Right kidney (tissue), 9 donors: ENCODE measurements at places on chromosomes 7 and 10.

DNA sequence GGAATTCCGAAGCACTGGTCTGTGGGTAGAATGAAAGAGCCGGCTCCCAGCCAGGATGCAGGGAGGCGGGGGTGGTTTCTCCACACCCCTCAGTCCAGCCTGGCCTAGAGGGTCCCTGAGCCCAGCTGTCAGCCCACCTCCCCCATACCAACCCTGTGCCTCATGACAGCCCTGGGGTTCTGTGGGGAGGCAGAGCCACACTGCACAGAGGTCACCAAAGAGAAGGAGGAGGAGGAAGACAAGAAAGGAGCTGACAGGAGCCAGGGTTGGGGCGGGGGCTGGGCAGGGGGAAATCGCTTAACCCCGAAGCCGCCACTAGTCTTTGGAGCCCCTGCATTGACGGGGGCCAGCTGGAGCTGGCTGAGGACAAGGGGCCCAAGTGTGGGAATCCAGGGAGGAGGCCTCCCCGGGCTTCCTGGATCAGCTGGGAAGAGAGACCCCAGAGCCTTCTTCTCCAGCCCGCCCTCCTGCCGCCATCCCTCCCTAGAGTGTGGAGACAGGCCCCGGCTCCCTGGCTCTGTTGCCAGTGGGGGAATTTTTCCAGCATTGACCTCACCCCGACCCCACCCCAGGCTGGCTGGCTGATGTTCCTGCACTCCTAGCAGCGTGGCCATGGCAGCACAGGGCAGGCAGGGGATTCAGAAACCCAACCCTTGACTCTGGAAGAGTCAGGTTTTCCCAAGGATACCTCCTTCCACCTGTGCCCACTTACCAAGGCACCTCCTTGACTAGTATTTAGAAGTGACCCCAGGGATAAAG is 32.5 kb downstream of the KAZALD1 start:
- DNase-seq = peak; percentile 69

DNA sequence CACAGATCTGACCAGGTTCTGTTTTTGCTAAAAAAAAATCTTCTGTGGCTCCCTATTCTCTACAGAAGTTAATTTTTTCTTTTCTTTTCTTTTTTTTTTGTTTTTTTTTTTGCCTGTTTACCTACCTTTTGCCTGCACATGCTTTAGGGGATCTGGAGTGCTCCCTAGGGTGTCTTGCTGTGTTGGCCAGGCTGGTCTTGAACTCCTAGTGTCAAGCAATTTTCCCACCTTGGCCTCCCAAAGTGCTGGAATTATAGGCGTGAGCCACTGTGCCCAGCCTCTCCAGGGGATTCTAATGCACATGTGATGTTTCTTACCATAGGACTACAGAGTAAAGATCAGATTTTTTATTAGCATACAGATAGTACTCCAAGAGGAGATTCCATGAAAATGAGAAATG is 10.6 kb downstream of the CCSER2 start:
- no peak for DNase-seq

- peak; percentile 60 for DNase-seq
These were observed 694 bp downstream of the RBM20 start for GRCh38 chr10:110644598-110645462.

GRCh38 chr7:31059551-31059950 is 7.4 kb downstream of the ADCYAP1R1 start:
- DNase-seq = no peak

DNA sequence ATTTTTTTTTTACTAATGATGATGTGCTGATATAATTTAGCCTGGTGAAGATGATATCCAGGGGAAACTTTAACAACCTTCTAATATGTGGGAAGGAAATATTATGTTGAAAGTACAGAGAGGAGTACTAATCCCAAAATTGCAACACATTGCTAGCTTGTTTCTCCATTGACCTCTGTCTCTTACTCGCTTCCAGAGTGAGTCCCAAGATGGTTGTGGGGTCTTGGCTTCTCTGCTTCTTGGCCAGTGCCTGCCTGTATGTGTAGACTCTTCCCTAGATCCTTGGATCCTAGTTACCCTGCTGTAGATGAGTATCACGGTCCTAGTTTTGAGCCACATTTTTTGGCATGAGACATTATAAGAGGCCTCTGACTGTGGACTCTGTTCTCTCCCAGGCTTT is 17.5 kb downstream of the BMPER start:
- DNase-seq = no peak

DNA sequence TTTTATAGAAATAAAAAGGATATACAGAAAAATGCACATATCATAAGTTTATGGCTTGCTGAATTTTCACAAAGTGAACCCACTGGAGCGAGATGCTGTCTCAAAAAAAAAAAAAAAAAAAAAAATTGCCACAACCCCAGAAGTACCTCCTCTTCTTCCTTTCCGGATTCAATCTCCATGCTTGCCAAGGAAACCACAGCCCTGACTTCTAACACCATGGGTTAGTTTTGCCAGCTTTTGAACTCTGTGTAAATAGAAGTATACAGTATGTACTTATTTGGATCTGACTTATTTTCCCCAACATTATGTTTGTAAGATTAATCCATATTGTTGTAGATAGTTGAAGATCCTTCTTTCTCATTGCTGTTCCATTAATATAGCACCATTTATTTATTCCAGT is 40.0 kb downstream of the FANK1 start:
- no peak for DNase-seq

DNA sequence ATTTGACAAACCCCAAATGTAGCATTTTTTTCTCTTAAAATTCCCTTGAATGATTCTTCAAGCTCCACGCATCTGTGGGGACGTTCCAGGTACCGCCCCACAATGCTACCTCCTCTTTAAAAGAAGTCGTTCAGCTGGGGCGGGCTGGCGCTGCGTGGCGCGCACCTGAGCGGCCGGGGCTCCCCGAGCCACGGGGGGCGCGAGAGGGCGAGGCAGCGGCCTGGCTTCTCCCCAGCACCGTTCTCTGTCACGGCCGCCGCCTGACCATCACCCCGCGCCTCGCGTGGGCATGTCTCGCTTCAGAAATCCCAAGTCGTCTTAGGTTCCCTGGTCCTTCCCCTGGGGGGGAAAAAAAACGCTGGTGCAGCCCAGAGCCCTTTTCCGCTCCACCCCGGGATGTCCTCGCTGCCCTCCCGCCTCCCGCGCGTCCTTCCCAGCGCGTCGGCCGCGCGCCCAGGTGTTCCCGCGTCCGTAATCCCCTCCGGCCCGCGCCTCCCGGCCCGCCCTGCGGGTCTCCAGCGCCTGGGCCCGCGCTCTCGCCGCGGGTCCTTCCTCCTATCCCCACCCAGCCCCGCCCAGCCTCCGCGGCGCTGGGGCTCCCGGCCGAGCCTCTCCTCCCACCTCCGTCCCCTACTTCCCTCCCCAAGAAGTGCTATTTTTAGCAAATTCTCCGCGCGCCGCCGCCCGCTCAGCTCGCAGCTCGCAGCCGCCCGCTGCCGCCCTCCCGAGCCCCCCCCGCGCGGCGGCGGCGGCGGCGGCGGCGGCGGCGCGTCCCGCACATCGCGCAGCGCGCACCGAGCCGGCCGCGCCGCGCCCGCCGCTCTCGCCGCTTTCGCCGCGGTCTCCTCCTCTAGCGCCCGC is 58.7 kb upstream of the PRPS1L1 start:
- DNase-seq = peak; percentile 78

DNA sequence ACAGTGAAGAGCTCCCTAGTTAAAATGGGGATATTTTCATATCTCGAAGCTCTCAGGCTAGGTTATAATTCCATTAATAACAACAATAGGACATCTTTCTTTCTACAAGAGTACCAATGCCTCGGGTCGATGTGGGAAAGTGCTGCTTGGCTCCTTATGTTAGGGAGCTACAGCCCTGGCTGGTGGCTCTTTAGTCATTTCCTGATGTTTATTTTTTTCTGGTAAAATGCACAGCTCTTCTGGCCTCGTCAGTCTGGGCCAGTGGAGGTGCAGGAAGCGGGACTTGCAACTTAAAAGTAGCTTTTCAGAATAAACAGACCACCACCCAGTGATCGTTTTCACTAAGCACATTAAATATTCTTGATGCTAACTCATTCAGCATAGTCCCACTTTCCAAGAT is 58.3 kb downstream of the MKX start:
- DNase-seq = no peak

GRCh38 chr7:149293946-149294633 is 32.1 kb downstream of the ZNF783 start:
- no peak for DNase-seq

- DNase-seq = peak; percentile 76
These were observed 16.2 kb upstream of the PAX2 start for GRCh38 chr10:100728928-100729861.

- no peak for DNase-seq
These were observed 1.4 kb downstream of the HSPA12A start for GRCh38 chr10:116740971-116741370.
